ENCODE measurements at places on chromosomes 6 and 20.

DNA sequence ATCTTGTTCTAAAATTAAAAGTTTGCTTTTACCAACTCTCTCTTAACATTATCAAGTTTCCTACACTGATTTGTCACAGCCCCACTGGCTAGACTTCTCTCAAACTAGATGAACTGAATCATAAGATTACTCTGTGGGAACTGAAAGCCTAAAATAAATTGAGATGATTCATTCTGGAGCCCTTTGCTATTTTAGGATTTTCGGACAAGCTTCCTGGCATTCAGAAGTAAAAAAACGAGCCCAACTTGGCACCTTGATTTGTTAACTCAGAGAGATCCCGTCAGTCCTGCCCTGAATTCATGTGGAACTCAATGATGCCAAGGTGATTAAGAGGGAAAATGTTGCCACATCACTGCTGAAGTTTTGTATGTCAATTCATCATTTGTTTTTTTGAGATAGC, 122.0 kb upstream of the NRSN1 start:
- no peak for DNase-seq

DNA sequence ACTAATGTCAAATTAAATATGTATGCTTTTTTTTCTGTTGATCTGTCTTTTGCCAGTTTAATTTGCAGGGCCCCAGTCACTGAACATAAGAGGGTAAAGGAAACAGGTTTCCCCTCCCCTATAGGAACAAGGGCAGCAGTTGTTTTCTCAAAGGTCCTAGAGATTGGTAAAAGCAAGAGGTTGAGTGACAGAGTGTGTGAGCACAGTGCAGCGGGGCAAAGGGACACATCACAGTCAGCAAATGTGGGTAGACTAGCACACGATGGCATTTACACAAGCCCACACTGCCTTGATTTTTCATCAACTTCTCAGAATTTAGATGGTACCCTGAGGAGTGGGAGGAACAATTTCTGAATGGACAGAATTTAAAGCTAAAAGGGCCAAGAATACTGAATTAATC, 138.7 kb upstream of the MYLIP start:
- no peak for DNase-seq

- DNase-seq, result no peak
These were observed 82.7 kb upstream of the TOP1 start for GRCh38 chr20:40945754-40946450.

GRCh38 chr20:44407402-44408184, 52.1 kb downstream of the HNF4A start:
- DNase-seq, result no peak

- no peak for DNase-seq
These were observed 2.5 kb upstream of the SPATS1 start for GRCh38 chr6:44339763-44340625.

GRCh38 chr6:56244528-56245253, 2.7 kb downstream of the COL21A1 start:
- no peak for DNase-seq

- DNase-seq, result no peak
These were observed 6.0 kb downstream of the SLC22A23 start for GRCh38 chr6:3450888-3451287.

DNA sequence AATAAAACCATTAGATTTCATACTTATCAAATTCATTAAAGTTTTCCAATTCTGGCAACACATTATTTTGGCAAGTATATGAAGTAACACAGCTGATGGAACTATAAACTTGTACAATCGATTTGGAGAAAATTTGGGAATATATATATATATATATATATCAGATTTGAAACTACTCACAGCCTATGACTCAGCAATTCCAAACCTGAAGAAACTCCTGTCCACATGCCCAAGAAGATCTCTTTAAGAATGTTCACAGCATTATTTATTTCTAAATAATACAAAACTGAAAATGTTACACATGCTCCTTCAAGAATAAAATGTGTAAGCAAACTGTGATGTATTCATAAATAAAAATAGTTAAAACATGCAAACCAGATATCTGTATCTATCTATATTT, 270.1 kb downstream of the TFAP2A start:
- no peak for DNase-seq

DNA sequence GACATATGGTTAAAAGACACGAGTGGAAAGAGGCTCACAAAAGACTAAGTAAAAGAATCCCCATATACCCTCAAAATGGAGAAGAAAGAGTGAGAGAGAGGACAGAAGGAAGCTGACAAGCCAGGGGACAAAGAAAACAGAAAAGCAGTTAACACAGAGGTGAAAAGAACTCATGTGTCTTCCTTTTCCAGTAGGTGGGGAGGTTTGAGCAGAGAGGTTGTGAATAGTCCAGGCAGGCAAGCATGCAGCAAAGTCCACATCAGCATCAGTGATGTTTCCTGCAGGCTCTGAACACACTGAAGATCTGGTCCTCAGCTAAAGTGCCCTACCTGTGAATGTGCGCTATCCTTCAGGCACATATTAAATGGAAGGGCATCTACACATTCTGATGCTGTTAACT, 196.5 kb upstream of the IRAK1BP1 start:
- no peak for DNase-seq

- no peak for DNase-seq
These were observed 316.2 kb upstream of the CDYL start for GRCh38 chr6:4459996-4460395.

GRCh38 chr6:153624528-153624927, 414.5 kb upstream of the OPRM1 start:
- no peak for DNase-seq

GRCh38 chr20:51422514-51423289, 119.8 kb downstream of the NFATC2 start:
- DNase-seq, result no peak

DNA sequence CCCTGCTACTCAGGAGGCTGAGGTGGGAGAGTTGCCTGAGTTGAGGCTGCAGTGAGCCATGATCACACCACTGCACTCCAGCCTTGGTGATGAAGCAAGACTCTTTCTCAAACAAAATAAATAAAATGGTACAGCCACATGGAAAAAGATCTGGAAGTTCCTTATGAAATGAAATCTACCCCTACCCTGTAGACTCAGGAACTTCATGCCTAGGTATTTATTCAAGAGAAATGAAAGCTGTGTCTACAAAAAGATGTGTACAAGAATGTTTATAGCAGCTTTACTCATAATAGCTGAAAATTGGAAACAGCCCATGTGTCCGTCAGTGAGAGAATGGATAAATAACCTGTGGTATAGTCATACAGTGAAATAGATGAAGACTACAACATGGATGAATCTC, 15.2 kb upstream of the C6orf62 start:
- no peak for DNase-seq

GRCh38 chr20:45400346-45401031, 7.6 kb upstream of the DBNDD2 start:
- DNase-seq, result no peak

GRCh38 chr20:8946036-8946940, 122.6 kb upstream of the PLCB4 start:
- no peak for DNase-seq
